ENCODE measurements at places on chromosomes 7 and 10.

GRCh38 chr10:58896229-58896628 lies 280.2 kb upstream of the PHYHIPL start:
- DNase-seq, result no peak

GRCh38 chr7:44201813-44202212 lies 1.0 kb downstream of the YKT6 start:
- DNase-seq, result no peak

GRCh38 chr10:121577568-121577967 lies 20.7 kb downstream of the FGFR2 start:
- DNase-seq, result no peak

GRCh38 chr7:85736085-85736484 lies 549.2 kb upstream of the SEMA3D start:
- DNase-seq, result no peak

DNA sequence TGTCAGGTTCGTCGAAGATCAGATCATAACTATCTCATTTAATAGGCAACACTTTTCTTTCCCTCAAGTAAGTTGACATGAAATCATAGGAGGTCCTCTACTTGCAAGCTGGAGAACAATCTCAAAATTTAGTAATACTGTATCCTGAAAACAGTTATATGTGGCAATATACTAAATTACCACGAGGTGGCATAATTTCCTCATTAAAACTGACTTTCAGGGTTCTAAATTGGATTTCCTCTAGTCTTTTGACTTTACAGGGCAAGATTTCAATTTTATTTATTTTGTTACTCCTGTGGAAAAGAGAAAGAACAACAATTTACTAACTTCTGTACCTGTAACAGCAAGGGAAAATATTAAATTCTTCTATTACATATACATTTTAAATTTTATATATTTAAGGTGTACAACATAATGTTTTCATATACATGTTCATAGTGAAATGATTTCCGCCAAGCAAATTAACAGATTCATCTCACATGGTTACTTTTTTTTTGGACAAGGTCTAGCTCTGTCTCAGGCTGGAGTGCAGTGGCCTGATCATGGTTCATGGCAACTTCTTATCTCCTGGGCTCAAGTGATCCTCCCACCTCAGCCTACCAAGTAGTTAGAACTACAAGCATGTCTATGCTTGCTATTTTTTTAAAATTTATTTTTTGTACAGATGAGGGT lies 53.4 kb upstream of the CYP2C18 start:
- DNase-seq, result peak; percentile 19

DNA sequence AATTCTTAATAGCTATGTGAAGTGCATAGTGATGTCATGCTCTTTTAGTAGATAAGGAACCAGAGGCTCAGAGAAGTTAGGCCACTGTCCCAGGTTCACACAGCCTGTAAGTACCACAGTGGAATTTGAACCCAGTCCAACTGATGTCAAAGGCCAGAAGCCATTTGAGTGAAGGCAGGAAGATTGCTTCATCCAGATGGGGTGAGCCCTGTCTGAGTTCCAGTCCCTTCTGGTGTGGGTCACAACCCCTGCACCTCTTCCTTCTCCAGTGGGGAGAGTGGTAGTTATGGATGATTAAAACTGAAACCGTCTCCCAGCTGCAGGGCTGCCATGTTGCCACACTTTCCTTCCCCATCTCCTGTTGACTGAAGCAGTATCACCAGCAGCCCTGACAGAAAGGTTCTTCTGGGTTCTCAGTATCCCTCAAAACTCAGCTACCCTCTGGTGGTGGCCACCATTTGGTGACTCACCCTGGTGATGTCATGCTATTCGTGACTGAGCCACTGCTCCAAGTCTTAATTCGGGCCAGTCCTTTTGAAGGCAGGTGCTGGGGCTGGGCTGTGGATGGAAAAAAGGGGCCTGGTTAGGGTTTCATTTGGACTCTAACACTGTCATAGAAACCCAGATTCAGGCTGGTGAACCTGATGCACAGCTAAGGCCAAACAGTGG lies 1.5 kb upstream of the C10orf95 start:
- DNase-seq, result no peak

DNA sequence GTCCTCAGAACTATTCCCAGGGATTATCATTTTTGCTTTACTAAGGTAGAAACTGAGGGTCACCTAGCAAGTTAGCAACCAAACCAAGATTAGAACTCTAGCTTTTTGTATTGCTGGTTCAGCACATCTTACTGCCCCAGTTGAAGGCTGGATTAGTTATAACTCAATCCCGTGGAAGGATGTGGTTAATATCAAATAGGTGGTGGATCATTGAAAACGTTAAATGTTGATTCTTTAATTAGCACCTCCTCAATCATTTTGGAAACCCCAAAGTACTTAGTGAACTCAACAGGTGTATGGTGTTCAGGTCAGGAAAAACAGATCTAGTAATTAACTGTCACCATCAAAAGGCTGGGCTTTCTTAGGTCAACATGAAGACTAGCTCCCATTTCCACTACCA lies 152.4 kb downstream of the ARID5B start:
- no peak for DNase-seq

DNA sequence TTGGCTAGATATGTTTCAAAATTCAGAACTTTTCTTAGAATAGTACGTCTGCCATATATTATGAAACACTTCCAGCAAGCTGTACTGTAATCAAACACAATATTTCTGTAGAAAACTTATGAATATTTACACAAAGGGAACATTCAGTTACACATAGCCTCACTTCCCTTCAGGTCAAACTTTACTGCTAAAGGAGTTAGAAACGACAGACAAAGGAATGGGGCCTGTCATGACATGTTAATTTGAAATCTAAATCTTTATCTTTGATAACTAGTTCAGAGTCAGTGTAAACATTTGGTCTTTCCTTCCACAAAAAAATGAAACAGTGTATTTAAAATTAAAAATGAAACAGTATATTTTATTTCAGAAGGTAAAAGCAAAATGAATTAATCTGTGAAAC lies 1.0 kb upstream of the CROT start:
- no peak for DNase-seq

DNA sequence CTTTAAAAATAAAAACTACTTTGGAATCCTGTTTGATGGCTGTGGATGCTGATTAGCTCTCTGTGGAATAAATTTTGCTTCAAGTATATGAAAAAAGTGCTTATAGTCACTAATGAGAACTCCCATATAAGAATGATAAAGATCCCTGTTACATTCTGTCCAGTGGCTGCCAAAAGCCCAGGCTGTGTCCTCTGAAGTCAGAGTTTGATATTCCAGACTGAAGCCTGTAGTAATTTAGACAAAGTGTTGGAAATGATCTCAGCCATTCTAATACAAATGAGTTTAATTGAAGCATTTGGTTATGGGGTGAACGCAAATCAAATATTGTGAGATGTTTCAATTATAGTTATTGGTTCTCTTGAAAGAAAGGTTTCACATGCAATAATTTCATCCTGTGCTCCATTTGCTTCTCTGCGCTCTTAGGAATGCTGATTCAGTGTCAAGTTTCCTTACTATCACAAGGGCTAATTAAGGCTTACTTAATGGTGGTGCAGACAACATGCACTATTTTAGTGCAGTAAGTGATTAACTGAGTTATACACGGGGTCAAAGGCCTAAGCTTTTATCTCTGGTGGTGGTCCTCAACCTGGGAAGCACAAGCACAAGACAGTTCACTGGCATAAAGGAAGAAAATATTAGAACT lies 867.6 kb downstream of the SORCS1 start:
- no peak for DNase-seq

DNA sequence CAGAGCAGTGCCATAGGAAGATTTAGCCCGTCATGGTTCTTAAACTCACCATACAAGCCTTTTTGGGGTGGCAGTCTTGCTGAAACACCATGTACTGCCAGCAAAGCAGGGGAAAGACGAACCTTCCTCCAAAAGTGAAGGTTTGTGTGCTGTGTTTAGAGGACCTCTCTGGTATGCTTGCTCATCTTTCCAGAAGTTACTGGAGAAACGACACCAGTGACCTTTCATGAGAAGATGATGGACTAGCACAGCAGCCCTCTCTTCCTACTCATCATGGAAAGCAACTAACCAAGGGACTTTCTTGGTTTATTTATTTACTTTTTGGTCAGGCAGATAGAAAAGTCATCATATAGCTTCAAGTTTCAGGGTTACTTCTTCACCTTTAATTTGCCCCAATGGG lies 247.4 kb downstream of the PTEN start:
- no peak for DNase-seq

GRCh38 chr7:138015096-138015495 lies 13.2 kb upstream of the CREB3L2 start:
- peak; percentile 52 for DNase-seq

DNA sequence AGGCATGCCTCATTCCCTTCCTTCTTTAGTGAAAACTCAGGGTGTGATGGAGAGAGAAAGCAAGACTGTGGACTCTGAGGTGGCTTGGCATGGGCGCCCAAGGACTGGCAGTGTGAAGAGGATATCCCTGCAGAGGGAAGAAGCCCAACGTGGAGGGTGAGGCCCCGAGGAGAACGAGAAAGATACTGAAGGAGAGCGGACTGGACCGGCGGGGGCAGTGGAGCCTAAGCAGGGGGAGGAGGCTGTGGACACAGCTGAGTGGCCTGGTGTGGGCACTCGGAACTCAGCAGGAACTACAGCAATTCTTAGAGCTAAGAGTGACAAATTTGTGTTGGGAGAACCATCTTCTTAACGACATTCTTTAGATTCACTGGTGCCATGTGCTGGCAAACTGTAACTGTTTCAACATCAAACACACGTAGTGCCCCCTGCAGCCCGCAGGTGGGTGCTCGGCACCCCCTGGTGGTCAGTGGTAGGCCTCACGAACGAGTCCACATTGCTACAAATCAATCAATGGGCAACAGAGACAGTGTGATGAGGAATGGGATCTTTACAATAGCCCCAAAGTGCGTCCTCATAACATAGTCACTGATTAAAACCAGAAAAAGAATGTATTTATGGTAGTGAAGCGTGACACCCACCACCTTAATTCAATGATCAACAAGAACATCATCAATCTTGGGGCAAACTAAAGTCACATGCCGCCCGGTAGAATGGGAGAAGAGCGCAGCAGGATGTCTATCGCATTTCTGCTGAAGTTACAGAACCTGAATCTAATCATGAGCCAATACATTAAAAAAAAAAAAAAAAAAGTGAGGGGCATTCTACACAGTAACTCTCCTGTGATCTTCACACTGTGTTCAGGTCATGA lies 2.0 kb upstream of the SFTPA1 start:
- peak; percentile 23 for DNase-seq

- no peak for DNase-seq
Measured at GRCh38 chr7:39285256-39285655, 280.9 kb upstream of the YAE1 start.

- DNase-seq, result no peak
Measured at GRCh38 chr10:1120801-1121211, 64.6 kb downstream of the WDR37 start.

GRCh38 chr10:43304687-43305333 lies 37.9 kb upstream of the RASGEF1A start:
- peak; percentile 45 for DNase-seq

- no peak for DNase-seq
Measured at GRCh38 chr10:71262027-71262426, 49.7 kb downstream of the UNC5B start.

GRCh38 chr10:3484306-3485056 lies 300.5 kb downstream of the KLF6 start:
- DNase-seq, result peak; percentile 32

DNA sequence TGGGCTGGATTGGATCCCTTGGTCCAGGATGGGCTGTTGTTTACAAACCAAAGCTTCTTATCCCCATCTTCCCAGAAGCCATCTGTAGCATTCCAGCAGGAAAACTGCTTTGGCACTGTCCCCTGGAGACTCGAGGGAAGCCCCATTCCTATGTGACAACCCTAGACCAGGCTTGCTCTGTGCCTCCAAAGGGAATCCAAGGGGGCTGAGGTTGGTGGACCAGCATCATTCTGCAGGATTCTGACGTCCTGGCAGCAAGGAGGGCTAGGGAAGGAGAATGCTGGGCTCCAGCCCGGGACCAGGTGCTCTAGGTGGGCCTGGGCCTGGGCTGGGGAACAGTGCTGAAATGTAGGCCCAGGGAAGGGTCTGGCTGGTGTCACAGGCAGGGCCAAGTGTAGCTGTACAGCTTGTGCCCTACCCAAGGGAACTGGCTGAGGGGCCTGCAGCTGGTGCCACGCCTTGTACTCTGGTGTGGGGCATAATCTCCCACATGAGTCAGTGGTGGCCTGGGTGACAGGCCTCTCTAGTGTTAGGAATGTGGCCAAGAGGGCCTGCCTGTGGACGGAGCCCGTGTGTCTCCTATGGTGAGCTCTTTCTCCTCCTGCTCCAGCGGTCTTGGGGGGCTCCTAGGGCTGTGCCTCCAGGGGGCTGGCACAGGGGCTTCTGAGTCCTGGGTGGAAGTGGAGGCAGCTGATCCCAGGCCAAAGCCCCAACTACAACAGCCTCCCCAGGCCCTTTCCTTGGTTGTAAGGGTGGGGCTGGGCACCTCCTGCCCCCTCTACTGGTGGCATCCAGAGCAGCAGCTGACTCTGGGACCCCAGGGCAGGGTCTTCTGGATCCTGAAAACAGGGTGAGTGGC lies 25.2 kb downstream of the TRIM8 start:
- no peak for DNase-seq

DNA sequence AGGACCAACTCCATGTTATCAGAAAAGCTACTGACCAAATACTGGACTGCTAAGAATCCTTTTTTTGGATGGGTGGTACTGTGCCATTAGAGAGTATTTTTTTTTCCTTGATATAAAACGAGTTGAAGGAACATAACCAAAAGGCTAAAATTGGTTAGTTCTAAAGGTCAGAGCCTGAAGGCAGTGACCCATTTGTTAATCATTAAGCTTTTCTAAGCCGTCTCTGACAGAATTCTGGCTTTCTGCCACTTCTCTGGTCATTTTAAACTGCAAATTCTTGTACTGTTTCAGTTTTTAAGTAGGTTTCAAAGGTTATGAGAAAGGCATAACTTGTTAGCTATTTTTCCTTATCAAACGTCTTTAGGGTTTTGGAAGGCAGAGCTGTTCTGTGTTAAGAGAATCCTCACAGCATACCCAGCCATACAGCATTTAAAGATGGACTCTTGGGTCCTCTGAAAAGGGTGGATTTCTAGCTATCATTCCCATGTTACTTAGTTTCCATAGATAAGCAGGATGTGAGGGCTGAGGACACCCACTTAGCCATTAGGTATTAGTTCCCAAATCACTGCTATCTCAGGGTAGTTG lies 196.8 kb downstream of the RNLS start:
- peak; percentile 82 for DNase-seq

DNA sequence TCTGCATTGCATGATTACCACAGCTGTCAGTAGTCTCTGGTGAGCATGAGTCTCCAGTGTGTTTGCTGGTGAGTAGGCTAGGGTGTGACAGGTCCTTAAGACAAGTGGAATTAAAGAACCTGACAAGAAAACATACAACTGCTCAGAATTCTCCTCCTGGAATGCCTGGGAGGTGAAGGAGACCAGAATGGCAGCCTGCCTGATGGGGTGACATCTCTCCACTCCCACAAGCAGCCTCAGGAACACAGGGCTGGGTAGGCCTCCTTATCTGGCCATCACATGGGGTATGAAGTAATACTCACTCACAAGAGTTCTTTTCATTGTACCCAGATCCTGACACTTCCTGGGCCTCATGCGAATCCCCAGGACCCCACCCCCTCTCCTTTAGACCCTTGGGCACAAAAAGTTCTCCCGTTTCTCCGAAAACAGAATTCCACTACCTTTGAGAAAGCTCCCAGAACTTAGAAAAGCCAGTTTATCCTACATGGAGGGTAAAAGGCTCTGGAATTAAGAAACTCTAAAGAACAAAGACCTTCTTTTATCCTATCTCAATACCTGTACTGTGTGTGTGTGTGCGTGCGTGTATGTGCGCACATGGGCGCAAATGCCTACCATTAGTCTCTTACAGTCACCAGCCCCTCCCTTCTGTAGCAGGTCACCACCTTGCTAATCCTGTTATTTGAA lies 33.4 kb upstream of the C1GALT1 start:
- no peak for DNase-seq
